Caco-2 (cell line): ENCODE measurements at places on chromosomes 13 and 19. TPM values are rescaled to one million over a fixed set of nuclear protein-coding genes. Genes with fewer than 3 reads are reported as not detected.
A peak's percentile ranks its signal among the peaks of the same experiment; 100 is the strongest.

- no peak for DNase-seq
Observed at GRCh38 chr19:45104658-45105349, 11.8 kb downstream of the PPP1R37 start.

DNA sequence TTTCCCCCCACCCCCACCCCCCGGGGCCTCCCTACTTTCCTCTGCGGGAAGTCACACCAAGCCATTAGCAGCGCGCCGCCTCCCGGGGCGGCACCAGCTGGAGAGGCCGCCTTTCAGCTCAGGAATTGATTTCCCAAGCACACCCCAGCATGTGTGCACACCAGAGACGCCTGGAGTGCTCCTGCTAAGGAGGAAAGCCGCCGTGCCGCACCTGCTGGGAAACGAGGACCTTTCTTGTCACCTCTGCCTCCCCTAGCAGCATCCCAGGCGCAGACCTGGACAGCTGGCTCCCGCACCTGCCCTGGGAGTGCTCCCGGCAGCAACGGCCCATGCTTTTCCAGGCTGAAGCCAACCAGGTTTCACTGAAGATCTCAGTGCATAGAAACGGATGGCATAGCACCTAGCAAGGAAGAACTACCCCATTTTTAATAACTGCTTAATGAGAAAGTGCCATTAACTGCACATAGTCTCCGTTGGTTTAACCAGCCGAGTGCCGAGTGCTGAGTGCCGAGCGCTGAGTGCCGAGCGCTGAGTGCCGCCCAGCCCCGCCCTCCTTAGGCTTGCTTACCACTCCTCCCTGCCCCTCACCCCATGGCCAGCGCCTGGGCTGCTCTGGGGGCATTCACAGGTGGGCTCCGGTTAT is 165.0 kb downstream of the USP12 start:
- no peak for DNase-seq

DNA sequence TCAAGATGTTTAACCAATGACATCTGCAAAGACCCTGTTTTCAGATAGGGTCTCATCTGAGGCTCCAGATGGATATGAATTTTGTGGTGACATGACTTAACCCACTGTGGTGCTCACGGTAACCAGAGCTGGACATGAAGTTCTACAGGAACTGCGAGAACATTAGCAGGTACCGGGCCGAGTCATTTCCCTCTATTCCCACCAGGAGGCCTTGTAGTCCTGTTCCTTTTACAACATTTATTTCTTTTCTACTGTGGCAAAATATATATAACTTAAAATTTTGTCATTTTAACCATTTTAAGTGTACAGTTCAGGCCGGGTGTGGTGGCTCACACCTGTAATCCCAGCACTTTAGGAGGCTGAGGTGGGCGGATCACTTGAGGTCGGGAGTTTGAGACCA is 7.6 kb upstream of the TSPAN16 start:
- no peak for DNase-seq

DNA sequence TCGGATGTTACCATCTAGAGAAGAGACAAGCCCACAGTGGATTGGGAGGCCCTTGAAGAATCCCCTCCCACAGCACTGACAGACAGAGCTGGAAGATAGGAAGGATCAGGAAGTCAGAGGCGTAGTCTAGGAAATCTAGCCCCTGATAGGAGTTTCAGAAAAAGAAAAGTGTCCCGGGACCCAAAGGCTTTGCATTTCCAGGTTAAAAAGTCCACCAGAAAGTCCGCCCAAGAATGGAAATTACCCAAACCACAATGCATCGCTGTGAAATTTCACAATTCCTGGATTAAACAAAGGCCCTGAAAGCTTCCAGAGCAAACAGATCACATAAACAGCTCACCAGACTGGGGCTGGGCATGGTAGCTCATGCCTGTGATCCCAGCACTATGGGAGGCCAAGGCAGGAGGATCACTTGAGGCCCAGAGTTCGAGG is 146.9 kb downstream of the KDM4B start:
- no peak for DNase-seq

GRCh38 chr13:74825152-74825937 is 656.6 kb downstream of the TBC1D4 start:
- DNase-seq: no peak

- DNase-seq: peak; percentile 16
Observed at GRCh38 chr19:43305642-43306041, 36.3 kb upstream of the PSG9 start.

GRCh38 chr13:113928685-113929627 is 44.9 kb downstream of the C13orf46 start:
- peak; percentile 32 for DNase-seq

DNA sequence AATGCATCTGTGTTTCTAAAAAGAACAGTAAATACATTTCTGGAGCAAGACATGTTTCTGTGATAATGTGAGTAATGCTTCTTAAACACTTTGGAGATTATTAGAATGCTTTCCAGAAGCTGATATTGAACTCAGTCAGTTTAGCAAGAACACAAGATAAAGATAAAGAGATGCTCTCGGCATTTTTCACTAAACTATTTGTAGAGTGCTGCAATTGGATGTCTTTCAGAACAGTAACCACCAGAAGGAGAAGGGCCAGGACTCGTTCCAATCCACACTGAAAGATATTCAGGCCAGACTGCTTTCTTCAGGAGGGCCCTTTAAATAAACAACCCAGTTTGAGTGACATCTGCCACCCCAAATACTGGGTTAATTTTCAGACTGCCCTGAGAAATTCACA is 456.0 kb downstream of the TBC1D4 start:
- no peak for DNase-seq

Gene CDC42EP5
- total RNA-seq: 7.1 and 8.6 TPM in 2 replicates

Gene PEX11G
- 3.9 TPM in 2 replicates for total RNA-seq
